Caco-2 (cell line): ENCODE measurements at places on chromosomes 7 and 10. TPM values are rescaled to one million over a fixed set of nuclear protein-coding genes. Genes with fewer than 3 reads are reported as not detected.

GRCh38 chr10:43284341-43284910 lies 17.6 kb upstream of the RASGEF1A start:
- no peaks in the 10 kb centered on the region for H3K36me3 ChIP-seq
- no peak overlapping the region for H3K27ac ChIP-seq
- peak; percentile 83 for DNase-seq
- H3K4me3 ChIP-seq = no peak overlapping the region
- no peaks in the 10 kb centered on the region for H3K27me3 ChIP-seq

MARVELD1 gene
- total RNA-seq = 19.6 and 22.6 TPM in 2 replicates

SFRP4 gene
- total RNA-seq = not detected in 2 replicates

ANKRD1 gene
- 75.7 and 97.4 TPM in 2 replicates for total RNA-seq

DNA sequence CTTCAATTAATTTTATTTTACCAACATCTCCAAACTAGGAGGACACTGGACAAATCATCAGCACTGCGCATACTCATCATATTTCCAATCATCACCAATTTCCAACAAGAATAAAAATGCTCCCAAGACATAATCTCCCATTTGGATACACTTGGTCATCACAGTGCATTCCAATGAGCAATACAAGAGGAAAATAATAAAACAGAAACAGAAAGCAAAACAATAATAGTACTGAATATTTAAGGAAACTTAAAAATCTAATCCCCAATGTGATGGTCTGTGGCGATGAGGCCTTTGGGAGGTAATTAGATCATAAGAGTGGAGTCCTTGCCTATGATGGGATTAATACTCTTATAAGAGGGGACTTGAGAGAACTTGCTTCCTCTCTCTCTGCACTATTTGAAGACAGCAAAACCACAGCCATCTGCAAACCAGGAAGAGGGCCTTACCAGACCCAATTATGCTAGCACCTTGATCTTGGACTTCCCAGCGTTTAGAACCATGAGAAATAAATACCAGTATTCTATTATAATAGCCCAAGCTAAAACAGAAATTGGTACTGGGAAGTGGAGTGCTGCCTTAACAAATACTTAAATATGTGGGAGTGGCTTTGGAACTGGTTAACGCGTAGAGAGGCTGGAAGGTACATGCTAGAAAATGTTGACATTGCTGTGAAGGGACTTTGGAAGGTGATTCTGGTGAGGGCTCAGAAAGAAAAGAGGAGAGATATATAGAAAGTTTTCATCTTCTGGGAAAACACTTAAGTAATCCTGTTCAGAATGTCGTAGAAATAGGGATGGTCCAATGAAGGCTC lies 91.5 kb downstream of the JAZF1 start:
- H3K36me3 ChIP-seq = no peaks in the 10 kb centered on the region
- H3K4me3 ChIP-seq = no peak overlapping the region
- H3K4me1 ChIP-seq = no peaks in the 10 kb centered on the region
- no peak for DNase-seq
- H3K27ac ChIP-seq = no peak overlapping the region

CTAGE8 gene
- total RNA-seq = 5.7 and 6.3 TPM in 2 replicates
